ENCODE measurements at places on chromosomes 12 and 14.

DNA sequence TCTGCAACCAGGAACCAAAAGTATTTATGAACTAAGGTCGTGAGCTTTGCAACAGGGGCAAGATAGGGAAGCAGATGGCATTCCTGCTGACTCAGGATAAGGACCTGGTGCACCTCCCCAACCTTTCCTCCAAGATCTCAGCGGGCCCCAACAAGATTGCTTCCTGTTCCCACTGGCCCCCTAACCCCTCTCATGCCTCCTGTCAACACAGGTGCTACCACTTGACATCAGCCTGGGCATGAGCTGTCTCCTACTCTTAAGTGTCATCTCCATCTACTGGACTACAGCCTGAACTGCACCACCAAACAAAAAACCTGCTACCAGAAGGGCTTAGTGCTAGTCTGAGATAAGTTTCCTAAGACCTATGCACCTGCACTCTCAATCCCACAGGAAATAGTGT lies 32.7 kb downstream of the MED6 start:
- peak; percentile 34 for DNase-seq

- no peak for DNase-seq
These were observed 364.1 kb downstream of the EGLN3 start for GRCh38 chr14:33586806-33587205.

GRCh38 chr12:98551787-98552186 lies 36.4 kb downstream of the TMPO start:
- DNase-seq, result no peak

DNA sequence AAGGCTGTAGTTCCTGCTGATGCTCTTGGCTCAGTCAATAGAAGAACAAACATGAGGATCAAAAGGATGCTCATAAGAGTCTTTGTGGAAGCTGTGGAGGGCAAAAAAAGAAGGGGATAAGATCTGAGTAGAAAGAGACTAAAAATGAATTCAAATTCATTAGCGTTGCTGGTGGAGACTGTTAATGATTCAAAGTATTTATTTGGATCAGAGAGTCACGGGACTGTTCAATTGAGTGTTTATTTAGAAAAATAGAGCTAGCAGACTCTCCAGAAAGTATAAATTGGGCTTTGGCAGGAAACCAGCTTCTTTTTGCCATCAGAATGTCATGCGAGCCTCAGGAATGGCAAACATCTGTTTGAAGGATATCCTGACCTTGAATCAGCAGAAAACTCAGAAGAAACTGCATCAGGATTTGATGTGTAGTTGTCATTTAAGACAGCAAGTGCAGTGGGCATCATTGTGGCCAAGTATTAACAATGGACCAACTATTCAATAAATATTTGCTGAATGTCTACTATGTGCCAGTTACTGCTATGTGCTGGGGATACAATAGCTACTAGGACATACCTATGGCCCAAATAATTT lies 126.4 kb downstream of the TBC1D30 start:
- no peak for DNase-seq

DNA sequence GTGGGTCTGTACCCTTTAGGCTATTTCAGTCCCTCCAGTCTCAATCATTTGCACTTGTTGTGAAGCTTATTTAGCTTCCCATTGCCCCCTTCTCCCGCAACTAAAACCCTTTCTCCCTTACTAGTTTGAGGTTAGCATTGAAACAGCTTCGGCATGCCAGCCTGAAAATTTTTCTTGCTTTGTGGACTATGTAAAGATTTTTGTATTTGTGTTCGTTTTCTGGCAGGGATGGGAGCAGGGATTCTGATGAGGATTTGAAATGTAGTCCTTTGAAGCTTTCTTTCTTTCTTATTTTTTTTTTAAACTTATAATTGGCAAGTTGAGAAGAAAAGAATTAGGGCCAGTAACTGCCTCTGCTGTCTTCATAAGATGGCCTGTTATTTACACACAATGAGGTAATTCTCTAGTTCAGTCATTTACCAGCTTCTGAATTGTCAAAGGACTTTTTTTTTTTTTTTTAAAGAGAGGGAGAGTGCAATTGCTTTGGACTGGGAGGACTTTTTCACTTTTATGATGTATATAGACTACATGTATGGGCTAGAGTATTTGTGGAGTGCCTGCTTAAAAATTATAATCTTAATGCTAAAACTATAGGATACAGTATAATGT lies 29.0 kb downstream of the PALS1 start:
- DNase-seq, result no peak

DNA sequence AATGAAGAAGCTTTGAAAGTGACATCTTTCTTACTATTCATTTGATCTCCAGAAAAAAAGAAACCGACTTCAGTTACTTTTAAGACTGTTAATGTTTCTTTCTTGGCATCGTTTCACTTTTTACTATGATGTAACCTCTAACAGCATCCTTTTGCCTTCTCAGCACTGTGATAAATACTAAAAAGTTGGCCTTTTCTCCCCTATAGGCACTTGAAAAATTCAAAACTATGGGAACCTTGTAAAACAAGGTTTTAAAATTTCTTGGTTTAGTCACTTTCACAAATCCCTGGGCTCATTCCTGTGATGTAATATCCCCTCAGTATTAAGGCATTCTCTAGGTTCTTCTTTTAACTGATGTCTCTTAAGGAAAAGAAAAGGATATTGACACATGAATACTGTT lies 281.8 kb downstream of the EGLN3 start:
- no peak for DNase-seq

DNA sequence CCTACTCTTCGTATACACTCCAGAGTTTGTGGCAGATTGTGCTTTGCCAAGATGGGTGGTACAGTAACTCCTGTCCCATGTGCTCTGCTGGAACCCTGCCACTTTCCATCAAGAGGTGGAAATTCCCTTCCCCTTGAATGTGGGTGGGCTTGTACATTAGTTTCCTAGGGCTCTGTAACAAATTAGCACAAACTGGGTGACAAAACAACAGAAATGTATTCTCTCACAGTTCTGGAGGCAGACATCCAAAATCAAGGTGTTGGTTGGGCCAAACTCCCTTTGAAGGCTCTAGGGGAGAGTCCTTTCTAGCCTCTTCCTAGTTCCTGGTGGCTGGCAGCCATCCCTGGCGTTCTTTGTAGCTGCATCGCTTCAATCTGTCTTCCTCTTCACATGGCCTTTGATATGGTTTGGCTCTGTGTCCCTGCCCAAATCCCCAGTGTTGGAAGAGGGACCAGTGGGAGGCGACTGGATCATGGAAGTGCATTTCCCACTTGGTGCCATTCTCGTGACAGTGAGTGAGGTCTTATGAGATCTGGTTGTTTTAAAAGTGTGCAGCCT lies 117.5 kb downstream of the VRK1 start:
- no peak for DNase-seq

DNA sequence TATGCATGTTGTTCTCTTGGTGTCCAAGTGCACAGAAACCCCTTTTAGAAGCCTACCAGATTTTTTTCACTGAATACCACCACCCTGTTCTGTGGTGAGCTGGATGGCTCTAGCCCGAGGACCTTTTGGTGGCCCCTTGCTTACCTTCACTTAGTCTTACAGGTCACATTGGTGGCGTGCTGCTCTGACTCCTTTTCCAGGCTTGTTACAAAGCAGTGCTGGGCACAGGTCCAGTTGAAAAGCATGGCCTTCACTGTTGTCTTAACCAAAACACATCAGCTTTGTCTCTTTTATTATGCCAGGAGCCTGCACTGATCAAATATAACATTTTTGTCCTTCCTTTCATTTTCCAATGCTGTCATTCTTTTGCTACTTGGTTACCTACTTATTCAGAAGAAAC lies 43.6 kb upstream of the ARHGAP5 start:
- DNase-seq, result no peak

- no peak for DNase-seq
These were observed 255.8 kb upstream of the FOXN3 start for GRCh38 chr14:89672636-89673511.

All from AG08396 (cell line).